ENCODE measurements at places on chromosomes 5 and 9. TPM values are rescaled to one million over a fixed set of nuclear protein-coding genes. Genes with fewer than 3 reads are reported as not detected.

Gene TYRP1
- not detected for total RNA-seq

- DNase-seq, result no peak
Observed at GRCh38 chr5:8079056-8079455, 210.1 kb downstream of the MTRR start.

- DNase-seq, result no peak
Observed at GRCh38 chr9:111832449-111832848, 37.7 kb upstream of the SHOC1 start.

DNA sequence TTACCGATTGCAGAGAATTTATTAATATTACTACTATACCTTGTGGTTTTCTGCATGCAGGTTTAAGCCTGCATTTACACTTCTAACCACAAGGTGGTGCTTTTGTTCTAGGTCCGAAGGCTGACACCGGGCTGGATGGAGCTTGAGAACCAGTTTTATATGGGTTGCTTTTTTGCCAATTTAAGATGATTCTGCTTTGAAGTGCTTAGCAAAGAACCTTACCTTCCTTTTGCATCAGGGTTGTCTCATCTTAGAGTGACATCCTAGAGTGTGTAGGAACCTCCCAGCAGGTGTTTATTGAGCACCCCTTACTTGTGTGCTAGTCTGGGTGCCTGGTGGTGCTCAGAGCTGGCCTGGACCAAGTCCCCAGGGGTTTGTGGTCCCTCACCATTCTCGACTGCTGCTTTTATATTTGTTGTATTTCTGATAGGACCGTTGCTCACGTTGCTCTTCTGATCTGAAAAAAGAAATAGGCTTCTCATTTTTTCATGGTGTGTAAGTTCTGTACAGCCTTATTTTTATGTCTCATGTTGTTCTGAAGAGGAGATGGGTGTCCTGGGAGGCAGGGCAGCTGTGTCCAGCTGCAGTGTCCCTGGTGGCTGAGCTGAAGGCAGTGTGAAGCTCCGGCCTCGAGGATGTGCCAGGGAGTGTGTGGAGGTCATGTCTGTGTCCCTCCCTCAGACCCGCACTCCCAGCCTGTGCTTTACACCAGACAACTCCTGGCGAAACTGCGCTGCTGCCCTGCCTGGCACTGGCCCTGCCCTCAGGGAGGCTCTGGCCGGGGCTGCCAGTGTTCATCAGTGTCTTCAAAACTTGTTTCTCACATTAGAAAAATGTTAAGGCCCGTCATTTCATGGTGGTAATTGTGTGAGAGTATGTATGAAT, 54.3 kb downstream of the EHMT1 start:
- peak; percentile 71 for DNase-seq

Gene PARP8
- 18.2 TPM for total RNA-seq

Gene MYMK
- total RNA-seq, result not detected

DNA sequence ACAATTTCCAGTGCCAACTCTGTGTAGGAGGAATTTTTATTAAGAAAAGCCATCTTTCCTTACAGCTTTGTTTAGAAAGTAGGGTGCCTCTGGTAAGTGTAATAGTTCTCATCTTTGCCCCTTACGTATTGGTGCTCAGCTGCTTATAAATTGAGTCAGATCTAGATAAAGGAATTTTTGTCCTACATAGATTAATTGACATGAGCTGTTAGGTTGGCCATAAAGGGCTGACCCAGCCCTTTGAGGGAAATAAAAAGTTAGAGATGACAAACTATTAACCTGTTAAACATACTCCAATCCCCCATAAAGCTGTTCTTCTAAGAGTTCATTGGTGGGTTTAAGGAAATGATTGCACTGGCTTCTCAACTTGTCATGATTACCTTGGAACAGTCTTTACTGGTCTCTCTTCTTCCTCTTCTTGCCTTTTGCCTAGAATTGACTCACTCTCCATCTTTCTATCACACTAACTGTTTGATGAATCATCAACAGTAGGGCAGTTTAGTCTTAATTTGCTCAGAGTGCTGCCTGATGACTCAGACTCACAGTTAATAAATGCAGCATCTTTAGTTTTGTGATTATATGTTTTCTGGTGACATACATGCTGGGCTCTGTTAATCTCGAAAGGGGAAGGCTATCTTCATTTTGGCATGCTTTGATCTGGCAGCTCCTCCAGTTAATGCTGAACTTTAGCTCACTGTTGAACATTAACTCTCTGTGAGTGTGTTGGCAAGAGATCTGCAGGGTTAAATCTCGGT, 51.7 kb downstream of the ARHGAP26 start:
- DNase-seq, result peak; percentile 81

GRCh38 chr5:145579301-145579700, 255.8 kb downstream of the PRELID2 start:
- no peak for DNase-seq

All from cardiac muscle cell (in vitro differentiated cells and primary cell).